ENCODE measurements at places on chromosomes 7 and 10.

DNA sequence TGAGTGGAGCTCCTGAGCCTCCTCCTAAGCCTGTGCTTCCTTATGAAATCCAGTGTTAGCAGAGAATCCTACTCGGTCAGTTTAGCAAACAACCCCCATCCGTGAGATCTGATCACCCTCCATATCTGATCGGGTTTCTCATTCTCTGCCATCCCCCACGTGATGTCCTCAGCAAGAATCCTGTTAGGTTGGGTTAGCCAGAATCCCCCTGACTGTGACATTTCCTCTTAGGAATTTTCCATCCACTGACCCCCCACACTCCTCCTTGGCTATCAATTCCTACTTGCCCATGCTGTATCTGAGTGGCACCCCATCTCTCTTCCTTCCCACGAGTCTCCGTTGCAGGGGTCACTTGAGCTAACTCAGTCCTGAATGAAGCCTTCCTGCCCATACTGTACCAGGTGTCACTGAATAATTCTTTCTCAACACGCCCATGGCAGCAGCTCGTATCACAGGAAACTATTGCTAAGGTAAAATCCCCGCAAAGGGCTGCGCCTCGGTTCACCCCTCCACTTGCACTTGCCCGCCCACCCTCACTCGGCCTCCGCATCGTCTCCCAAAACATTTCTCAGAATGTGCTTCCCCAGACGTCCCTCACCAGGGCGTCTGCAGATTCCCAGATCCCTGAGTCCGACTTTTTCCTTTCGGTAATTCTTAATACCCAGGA lies 44.1 kb downstream of the MYOF start:
- no peak for DNase-seq

- no peak for DNase-seq
Observed at GRCh38 chr10:126924915-126925300, 19.7 kb downstream of the DOCK1 start.

GRCh38 chr10:42992957-42993390 lies 83.9 kb upstream of the RET start:
- no peak for DNase-seq

GRCh38 chr7:43148161-43148731 lies 35.8 kb downstream of the HECW1 start:
- DNase-seq = no peak

DNA sequence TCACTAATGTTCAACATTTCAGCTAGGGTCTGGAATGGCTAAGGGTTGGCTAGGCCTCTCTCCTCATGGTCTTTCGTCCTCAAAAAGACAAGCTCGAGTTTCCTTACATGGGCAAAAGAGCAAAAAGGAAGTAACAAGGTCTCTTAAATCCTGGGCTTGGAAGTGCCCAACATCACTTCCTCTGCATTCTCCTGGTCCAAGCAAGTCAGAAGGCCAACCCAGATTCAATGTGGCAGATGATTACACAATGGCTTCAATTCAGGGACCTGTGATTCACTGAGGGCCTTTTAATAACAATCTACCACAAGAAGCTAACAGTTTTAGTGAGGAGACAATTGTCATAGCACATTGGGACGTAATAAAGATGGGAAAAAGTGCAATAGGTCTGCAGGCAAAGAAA lies 4.4 kb upstream of the NUP205 start:
- no peak for DNase-seq

DNA sequence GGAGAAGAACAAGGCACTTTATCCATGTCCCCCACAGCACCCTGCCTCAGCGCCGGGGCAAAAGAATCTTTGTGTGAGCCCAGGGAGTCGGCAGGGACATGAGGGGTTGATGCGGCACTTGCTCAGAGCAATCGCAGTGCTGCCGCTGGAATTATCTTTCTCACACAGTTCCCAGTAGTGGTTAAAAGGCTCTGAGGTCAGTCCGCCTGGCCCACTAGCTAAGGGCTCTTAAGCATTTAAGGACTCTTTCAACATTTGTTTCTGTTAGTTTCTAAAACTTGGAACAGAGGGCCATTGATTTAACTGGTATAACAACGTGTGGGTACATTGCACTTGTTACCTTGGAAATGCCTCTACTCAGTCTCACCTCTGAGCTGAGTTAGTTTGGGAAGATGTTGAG lies 208.0 kb upstream of the C7orf33 start:
- no peak for DNase-seq

DNA sequence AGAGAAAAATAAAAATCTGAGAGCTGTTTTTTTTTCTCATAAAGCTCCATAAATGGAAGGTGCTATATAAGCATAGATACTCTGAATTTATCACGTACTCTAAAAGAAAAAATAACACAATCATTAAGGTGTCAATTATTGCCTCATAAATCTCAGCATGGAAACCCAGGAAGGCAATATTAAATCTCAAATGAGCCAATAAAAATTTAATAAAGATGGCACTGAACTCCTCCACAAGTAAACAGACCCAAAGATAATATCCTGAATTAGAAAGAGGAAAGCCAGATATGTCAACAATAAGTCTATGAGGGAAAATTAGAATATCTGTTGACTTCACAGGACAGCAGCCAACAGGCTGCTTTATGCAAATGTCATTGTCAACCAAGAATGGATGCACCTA lies 66.5 kb downstream of the CDK6 start:
- no peak for DNase-seq

GRCh38 chr7:99409192-99409572 lies 413 bp downstream of the BUD31 start:
- DNase-seq = no peak

DNA sequence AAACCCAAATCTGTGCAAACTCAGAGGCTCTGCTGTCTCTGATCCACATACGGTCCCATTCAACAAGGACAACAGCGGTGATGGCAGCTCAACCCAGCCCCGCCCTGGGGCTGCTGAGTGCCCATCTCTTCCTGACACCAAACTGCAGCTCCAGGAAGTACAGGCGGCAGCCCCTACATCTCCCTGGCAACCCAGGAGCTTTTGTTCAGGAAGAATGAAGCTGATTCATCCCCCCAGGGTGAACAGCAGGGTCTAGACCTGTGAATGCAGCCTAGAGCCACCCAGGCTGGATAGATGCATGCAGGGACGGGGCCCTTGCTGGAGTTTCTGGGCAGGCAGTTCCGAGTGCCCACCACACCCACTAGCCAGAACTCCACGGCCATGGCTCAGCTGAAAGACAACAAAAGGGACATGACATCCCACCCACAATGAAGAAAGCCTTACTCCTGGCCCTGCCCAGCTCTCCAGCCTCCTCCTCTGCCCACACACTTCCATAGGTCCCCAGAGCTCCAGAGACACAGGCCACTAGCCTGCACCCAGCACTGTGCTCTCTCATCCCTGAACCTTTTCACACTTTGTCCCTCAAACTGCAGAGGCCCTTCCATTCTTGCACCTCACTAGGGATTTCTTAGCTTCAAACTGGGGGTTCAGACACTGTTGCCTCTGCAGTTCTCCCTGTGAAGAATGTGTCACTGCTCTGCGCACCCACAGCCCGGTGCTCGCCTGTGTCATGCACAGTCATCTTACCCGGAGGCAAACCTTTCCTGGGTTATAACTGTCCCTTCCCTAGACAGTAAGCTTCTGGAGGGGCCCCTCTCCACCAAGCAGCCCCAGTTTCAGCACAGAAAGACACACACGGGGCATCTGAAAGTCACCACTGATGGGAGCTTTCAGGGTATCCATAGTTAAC lies 99.1 kb downstream of the GRID1 start:
- no peak for DNase-seq

- DNase-seq = no peak
Observed at GRCh38 chr7:36478745-36479144, 89.1 kb downstream of the ANLN start.

DNA sequence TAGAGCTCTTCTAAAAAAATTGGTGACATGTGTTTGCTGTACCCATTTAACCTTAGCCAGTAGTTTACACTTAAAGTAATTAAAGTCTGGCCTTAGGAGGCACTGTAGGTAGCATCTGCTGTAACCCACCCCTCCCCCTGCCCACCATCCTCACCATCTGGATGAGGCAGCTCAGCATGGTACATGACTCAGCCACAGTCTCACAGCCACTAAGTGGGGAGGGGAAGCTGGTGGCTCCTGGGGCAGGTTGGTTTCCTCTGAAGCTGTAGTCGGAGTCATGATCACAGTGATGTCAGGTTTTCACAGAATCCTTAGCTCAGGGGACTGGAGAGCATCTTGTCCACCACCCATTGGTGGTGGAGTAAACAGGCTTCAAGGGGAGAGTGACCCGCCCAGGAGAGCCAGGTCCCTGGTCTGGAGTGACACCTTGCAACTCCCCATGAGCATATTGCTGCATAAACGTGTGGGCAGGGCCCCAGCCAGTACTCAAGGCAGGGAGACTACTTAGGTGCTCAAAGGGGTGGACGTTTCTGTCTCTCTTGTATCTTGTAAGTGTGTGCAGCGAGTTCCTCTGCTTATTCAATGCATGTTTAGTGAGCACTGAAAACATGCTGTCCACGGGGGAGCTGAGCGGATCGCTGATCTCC lies 125.9 kb downstream of the GRK5 start:
- no peak for DNase-seq

GRCh38 chr7:73716318-73716890 lies 3.1 kb downstream of the STX1A start:
- DNase-seq = no peak

DNA sequence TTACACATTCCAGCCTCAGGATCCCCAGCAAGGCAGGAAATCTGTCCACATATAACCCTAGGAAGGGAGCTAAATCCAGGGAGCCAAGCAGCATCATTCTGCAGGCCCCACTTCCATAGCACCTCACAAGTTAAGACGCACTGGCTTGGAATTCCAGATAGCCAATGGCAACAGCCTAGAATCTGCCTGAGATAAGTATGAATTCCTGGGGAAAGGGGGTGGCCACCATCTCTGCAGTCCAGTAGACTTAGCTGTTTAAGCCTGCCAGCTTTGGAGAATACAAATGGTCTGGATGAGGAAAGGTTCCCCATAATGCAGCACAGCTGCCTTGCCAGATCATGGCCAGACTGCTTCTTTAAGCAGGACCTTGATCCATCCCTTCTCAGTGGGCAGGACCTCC lies 179.4 kb upstream of the PRSS1 start:
- DNase-seq = no peak

DNA sequence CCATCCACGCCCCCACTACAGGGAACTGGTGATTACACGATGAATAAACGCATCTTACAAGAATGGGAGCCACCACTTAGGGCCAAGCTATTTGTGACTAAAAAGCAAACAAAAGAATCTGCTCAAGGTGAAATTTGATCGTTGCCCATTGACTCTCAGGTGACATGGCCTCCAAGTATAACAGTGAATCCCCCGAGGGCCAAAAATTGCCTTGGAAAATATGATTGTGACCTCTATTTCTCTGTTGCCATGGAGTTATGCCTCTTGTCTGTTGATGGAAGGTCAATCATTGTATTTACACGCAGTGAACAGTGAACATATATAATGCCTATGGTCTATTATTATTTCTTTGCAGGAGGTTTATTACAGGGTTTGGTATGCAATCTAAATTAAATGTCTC lies 282.3 kb downstream of the KLF6 start:
- no peak for DNase-seq

DNA sequence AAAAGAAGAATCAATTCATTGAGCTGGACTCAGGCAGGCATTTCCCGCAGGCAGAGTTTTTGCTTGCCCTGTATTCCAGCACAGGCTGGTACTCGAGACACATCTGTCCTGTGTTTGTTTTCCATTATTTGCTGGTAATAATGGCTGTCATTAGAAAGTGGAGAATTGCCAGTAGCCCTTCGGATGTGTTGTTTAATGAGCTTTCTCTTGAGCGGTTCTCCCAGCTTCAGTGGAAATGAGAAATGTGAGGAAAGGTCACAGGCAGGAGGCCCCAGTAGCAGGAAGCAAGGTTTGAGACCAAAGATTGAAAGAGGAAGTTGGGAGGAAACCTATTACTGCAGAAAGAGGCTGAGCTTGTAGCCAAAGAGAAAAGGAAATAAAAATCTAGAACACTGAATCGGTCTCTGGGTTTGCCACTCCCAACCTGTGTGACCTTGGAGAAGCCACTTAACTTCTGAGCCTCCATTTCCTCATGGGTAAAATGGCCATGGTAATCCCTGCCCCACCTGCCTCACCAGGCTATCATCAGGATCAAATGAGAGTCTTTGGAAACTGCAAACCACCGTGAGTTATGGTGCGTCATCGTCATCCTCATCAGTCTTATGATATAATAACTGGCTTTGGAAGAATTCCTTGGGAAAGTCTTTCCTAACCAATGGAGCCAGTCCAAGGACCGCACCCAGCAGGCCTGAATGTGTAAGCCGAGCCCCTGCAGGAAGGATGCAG lies 67.7 kb downstream of the TACR2 start:
- DNase-seq = no peak

- no peak for DNase-seq
Observed at GRCh38 chr10:53716156-53716555, 943.6 kb upstream of the MBL2 start.

- no peak for DNase-seq
Observed at GRCh38 chr7:91898240-91898992, 17.9 kb upstream of the MTERF1 start.

GRCh38 chr7:151309311-151309710 lies 32.3 kb upstream of the NUB1 start:
- DNase-seq = no peak

All from T-helper 17 cell (primary cell).